ENCODE measurements at places on chromosomes 2 and 18. TPM values are rescaled to one million over a fixed set of nuclear protein-coding genes. Genes with fewer than 3 reads are reported as not detected.

- no peak for DNase-seq
Observed at GRCh38 chr2:149329068-149329467, 1.3 kb upstream of the LYPD6 start.

GRCh38 chr2:33047939-33048338, 101.2 kb downstream of the LTBP1 start:
- DNase-seq, result no peak

DNA sequence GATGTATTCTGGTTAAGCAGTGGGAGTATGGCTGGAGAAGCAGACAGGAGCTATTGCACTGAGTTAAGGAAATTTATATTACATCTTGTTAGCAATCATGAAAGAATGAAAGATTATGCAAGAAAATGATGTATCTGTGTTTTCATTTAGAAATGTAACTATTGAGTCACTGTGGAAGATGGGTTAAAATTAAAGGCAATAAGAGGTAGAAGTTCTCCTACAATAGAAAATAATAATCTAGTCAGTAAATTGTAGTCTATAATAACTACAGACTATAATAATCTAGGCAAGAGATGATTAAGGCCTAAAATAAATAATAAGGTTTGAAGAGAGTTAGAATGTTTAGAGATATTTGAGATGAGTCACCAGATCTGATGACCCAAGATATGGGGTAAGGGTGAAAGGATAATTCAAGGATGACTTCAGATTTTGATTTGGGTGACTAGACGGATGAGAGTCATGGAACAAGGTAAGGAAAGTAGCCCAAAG, 371.9 kb upstream of the KCNH7 start:
- no peak for DNase-seq

- DNase-seq, result no peak
Observed at GRCh38 chr2:84280873-84281272, 178.2 kb downstream of the SUCLG1 start.

DNA sequence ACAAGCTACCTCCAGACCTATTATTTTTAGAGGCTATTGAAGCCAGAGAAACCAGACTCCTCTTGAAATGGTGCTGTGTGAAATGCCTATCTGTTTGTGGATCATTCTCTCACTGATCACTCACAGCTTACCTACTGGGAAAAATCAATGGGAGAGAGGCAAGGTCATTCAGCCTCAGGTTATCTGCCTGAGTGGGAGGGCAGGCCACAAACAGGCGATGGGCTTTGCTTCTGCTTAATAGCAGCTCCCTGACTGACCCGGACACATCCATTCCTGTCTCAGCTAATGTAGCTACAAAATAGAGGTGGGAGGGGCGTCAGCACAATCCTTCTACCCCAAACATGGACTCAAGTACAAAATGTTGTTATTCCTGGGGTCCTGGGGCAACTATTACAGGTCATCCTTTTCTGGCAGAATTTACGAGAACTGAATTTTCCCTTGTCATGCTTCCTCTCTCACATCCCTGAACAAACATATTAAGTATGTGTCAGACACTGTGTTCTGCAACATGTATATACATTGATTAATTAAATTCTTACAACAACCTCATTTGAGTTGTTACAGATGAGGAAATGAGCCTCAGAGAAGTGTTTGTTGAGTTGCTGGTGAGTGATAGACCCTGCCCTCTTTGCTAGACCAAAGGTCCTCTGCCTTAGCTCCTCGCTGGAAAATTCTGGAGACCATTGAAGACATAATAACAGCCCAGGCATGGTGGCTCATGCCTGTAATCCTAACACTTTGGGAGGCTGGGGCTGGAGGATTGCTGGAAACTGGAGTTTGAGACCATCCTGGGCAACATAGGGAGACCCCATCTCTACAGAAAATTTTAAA, 60.5 kb downstream of the CDK15 start:
- no peak for DNase-seq

Gene PLA2R1
- 8.1 TPM for total RNA-seq

Gene FIGN
- 4.3 TPM for total RNA-seq

Gene ITPRIPL1
- total RNA-seq, result 8.9 TPM

Gene RUFY4
- total RNA-seq, result 0.27 TPM

Measured in prostate gland (tissue), 2 donors.